HuH-7.5 (cell line): ENCODE measurements at places on chromosomes 5 and 9.

DNA sequence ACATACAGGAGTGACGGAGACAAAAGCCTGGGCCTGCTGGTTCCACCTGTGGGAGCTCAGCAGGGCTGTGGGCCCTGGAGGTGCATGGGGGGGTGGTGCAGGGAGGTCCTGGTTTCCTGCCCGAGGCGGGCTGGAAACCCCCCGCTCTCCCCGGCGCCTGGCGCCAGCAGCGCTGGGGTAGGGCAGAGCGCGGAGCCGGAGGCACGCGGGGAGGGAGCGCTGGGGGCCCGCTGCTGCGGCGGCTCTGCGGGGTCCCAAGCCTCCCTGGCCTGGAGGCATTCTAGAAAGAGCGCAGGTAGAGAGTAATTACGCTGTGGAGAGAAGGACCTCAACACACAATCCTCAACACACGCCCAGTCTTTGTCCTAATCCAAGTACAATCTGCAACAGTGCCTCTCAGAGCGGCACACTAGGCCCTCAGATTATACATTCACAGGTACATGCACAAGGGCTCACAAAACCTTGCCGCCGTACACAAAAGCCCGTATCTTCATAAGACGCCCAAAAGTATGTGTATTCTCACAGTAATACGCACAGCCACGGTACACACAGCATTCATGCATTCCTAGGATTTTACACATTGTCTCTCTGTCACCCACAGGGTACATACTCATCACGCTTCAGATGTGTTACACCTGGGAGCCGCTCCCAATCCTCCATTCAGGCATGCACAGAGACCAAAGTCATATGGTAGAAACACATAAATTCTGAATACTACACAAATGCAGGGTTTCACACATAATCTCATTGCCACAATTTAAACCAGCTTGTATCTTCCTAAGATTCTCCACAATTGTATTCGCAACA lies 2.1 kb upstream of the HAND1 start:
- no peak for DNase-seq

DNA sequence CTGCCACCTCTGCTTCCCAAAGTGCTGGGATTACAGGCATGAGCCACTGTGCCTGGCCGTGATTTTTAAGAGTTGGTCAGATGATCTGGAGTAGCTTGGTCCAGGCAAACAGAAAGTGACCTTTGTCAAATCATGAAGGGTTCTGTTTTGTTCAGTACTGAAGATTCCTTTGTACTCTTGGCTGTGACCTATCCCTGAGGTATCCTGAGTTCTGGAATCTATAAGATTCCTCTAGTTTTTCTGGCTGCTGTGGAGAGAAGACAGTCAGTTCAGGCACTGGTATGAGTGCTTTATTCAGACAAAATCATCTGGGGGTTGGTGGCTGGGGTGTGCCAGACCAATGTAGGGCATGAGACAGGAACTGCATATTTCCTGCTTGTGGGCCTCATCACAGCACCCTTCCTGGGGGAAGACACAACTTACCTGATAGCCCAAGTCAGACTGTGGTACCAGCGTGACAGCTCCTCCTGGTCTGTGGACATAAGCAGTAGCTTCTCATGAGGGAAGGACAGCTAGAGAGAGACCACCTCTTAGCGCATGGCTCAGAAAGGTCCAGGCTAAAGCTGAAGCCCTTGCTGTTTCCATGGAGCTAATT lies 3.1 kb downstream of the ARHGEF39 start:
- no peak for DNase-seq

- no peak for DNase-seq
Observed at GRCh38 chr5:147855774-147856069, 22.8 kb upstream of the SCGB3A2 start.

GRCh38 chr9:109734814-109735213 lies 45.2 kb upstream of the PALM2AKAP2 start:
- DNase-seq, result no peak

GRCh38 chr9:38054653-38055052 lies 14.4 kb downstream of the SHB start:
- no peak for DNase-seq

DNA sequence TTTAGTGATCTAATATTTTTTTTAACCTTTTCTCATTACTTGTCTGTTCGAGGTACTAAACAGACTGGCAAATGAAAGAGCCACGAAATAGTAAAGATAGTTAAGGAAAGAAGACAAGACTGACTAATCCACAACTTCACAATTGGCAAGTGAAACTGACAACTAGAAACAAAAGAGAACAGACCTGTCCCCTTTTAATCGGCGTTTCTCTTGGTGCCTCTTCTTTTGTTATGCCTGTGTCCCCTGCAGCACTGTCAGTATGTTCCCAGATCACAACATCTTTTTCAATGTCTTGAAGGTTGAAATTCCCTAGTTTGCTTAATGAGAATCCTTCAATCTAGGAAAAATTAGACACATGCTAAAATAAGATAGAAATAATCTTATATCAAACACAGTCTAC lies 26.1 kb downstream of the TUT7 start:
- DNase-seq, result no peak

GRCh38 chr5:105806596-105806995 lies 1864.1 kb downstream of the EFNA5 start:
- DNase-seq, result no peak
